ENCODE measurements at places on chromosomes 11 and 22. TPM values are rescaled to one million over a fixed set of nuclear protein-coding genes. Genes with fewer than 3 reads are reported as not detected.

DNA sequence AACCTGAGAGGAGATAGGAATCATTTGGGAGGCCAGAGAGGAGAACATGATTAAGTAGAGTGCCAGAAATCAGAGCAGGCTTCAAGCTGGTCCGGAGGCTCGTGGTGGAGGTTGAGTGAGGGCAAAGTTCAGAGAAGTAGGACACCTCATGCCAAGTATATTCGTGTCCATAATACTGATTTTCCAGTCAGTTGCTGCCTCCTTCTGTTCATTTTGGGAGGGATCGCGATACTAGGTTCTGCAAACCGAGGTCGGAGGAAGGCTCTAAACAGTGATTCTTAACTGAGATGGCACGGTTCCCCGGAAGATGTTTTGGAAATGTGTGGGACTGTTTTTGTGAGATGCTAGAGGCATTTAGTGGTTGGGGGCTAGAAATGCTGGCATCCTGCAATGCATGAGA, 13.6 kb upstream of the CD3E start:
- H3K4me3 ChIP-seq, result no peak overlapping the region
- no peak overlapping the region for H3K27ac ChIP-seq
- H3K4me1 ChIP-seq, result no peaks in the 10 kb centered on the region
- no peaks in the 10 kb centered on the region for H3K36me3 ChIP-seq

GRCh38 chr11:28086569-28086968, 21.4 kb downstream of the KIF18A start:
- no peak for DNase-seq
- no peaks in the 10 kb centered on the region for H3K27me3 ChIP-seq
- H3K27ac ChIP-seq, result no peak overlapping the region
- no peak overlapping the region for H3K4me3 ChIP-seq
- no peaks in the 10 kb centered on the region for H3K4me1 ChIP-seq
- H3K36me3 ChIP-seq, result no peaks in the 10 kb centered on the region

DNA sequence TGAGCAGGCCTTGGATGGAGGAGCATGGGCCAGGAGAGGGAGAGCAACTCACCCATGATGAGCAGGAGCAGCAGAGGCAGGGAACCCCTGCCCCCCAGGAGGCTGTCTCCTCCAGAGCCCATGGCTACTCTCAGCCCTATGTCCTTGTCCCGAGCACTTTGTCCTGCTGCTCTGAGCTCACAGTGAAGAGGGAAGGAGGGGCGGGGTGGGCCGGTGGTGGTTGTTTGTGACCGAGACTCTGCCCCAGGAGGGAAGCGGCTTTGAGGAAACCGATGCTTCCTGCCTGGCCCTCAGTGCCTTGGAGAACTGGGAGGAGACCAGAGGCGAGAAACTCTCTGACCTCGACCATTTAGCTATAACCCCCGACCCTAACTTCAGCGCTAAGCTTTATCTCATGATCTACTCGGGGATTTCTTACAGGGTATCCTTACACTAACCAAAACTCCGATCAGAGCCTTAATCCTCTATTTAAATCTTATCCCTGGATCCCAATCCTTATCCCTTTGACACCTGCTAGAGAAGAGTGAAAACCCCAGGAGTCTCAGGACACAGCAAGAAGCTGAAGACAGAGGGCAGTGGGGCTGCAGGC, at the start of gene ROBO4:
Gene ROBO4, minus strand, starts transcription at position 192 of the 589 bp plus-strand sequence. Its CDS starts 70 bp downstream, at position 122.
- peak within 1 kb of the TSS; percentile 69 for H3K4me3 ChIP-seq
- no peaks in the 10 kb centered on the region for H3K36me3 ChIP-seq
- peak; percentile 74 for DNase-seq
- peaks cover 89% of the 10 kb centered on the region for H3K4me1 ChIP-seq
- peak within 1 kb of the TSS; percentile 89 for H3K27ac ChIP-seq
- H3K27me3 ChIP-seq, result peaks cover 18% of the 10 kb centered on the region

DNA sequence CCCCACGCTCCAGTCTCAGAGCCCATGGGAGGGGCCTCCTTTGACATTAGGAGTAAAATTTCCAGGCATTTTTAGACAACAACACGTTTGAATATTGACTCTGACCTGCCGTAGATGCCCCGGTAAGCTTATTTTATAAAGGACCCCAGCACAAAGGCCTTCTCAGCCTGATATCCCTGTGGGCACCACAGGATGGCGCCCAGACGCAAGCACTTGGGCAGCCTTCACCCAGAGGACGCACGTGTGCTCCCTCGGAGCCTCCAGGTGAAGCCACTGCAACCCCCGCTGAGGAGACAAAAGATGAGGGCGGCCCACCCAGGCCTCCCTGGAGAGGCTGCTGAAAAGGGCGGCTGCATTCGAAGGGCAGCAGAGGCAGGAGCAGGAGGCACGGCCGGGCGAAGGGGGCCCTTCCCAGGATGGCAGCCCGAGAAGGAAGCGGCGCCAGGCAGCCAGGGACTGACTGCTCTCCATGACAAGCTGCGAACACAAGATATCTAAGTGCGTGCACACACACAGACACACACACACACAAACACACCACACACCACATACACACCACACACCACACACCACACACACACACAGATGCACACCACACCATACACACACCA, 15.2 kb upstream of the TH start:
- H3K4me1 ChIP-seq, result no peaks in the 10 kb centered on the region
- H3K4me3 ChIP-seq, result no peak overlapping the region
- H3K27ac ChIP-seq, result no peak overlapping the region
- H3K36me3 ChIP-seq, result no peaks in the 10 kb centered on the region
- DNase-seq, result no peak
- peaks cover 87% of the 10 kb centered on the region for H3K27me3 ChIP-seq

DNA sequence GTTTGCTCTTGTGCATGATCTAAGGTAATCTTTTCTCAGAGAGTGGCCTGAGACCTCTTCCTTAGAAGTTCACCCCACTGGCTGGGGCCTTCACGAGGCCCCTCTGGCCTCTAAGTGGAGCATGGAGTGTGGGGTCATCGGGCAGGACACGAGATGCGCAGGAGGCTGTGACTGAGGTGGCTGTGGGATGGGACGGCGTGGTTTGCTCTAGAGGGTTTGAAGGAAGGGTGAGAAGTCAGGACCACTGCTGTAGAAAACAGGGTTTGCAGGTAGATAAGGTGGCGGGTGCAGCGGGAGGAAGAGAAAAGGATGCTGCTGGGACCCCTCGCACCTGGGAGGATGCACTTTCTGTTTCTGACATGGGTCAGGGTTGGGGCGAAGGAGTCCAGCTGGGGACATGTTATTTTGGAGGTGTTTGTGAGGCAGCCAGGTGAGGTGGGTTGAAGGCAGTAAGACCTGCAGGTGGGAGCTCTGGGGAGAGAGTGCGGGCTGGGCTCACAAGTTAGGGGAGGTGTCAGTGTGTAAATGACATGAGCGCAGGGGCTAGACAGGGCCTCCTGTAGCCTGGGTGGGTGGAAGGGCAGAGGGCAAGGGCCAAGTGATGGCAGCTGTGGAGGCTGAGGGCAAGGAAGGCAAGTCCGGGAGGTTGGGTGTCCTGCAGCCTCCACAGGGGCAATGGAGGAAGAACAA, 62.5 kb downstream of the KCNQ1 start:
- no peaks in the 10 kb centered on the region for H3K36me3 ChIP-seq
- H3K27me3 ChIP-seq, result no peaks in the 10 kb centered on the region
- H3K4me1 ChIP-seq, result peaks cover 38% of the 10 kb centered on the region
- no peak overlapping the region for H3K4me3 ChIP-seq

- H3K27me3 ChIP-seq, result no peaks in the 10 kb centered on the region
- H3K27ac ChIP-seq, result no peak overlapping the region
- H3K4me1 ChIP-seq, result no peaks in the 10 kb centered on the region
- no peak for DNase-seq
Observed at GRCh38 chr11:92580908-92581307, 356.3 kb downstream of the FAT3 start.

- H3K4me1 ChIP-seq, result no peaks in the 10 kb centered on the region
- peaks cover 59% of the 10 kb centered on the region for H3K27me3 ChIP-seq
- no peaks in the 10 kb centered on the region for H3K36me3 ChIP-seq
- no peak for DNase-seq
- H3K27ac ChIP-seq, result no peak overlapping the region
- H3K4me3 ChIP-seq, result no peak overlapping the region
Observed at GRCh38 chr22:35113341-35113740, 47.4 kb downstream of the ISX start.

- peaks cover 19% of the 10 kb centered on the region for H3K4me1 ChIP-seq
- H3K27me3 ChIP-seq, result peaks cover 58% of the 10 kb centered on the region
- peak overlapping the region; percentile 77 for H3K27ac ChIP-seq
- H3K36me3 ChIP-seq, result no peaks in the 10 kb centered on the region
Observed at GRCh38 chr11:1639102-1639620, 9.6 kb downstream of the KRTAP5-5 start.

DNA sequence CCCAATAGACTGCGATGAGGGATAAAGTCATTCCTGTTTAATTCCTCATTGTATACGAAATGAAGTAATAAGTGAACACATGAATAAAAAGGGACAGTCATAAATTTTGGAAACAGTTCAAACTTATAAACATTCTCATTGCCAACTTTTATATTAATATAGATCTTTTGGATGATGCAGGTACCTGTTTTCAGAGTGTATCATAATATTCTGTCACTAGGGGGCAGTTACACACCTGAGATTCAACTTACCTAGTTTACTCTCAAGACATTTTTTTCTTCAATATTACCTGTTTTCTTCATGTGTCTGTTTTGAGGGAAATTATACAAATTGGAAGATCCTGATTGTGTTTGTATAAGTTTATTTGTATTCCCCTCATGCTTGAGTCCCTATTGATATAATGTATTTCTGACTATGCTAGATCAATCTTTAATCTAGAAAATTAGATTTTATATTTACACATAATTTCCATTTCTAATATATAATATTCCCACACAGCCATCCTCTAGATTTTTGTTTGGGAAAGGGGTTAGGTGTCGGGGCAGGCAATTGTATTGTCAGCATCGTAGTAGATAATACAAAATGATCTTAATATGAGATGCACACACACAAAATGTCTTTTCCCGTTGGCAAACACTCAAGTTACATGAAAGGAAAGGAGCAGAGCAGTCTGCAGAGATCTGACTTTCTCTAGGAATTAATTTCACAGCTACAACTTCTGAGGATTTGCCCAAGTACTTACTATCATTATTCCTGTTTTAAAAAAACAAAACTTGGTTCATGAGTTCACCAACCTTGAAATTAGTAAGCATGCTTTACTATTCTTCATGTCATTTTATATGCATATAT, 18.4 kb downstream of the FDX1 start:
- H3K27me3 ChIP-seq, result no peaks in the 10 kb centered on the region
- H3K27ac ChIP-seq, result no peak overlapping the region
- H3K4me3 ChIP-seq, result no peak overlapping the region
- no peaks in the 10 kb centered on the region for H3K36me3 ChIP-seq
- peaks cover 23% of the 10 kb centered on the region for H3K4me1 ChIP-seq
- DNase-seq, result no peak

DNA sequence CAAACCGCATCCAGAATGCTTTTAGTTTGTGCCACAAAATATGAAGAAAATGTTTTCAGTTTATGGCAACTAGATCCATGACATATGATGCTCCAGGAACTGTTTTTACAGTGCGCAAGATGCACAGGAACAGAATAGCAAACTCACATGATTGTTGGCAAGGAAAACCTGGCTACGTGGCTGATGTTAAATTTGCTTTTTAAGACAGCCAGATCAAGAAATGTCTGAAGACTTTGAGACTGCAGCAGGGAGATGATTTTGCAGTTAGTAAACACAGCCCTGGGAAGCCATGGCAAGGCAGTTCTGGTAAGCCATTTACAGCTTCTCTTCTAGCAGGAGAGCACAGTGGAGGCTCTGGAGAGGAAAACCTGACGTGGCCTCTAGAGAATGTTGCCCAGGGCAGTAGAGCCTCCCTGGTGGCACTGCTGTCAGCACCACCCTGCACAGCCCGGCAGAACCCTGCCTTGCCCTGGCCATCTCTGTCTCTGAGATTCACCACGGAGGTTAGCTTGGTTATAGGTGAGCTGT, 69.8 kb upstream of the TNRC6B start:
- DNase-seq, result no peak
- peak overlapping the region; percentile 63 for H3K27ac ChIP-seq
- no peaks in the 10 kb centered on the region for H3K27me3 ChIP-seq
- H3K4me1 ChIP-seq, result peaks cover 51% of the 10 kb centered on the region
- peak overlapping the region; percentile 49 for H3K4me3 ChIP-seq

- peaks cover 65% of the 10 kb centered on the region for H3K4me1 ChIP-seq
- H3K27me3 ChIP-seq, result no peaks in the 10 kb centered on the region
- H3K4me3 ChIP-seq, result no peak overlapping the region
- peak; percentile 36 for DNase-seq
Observed at GRCh38 chr11:11510939-11511338, 110.9 kb downstream of the GALNT18 start.

GRCh38 chr11:79308429-79308828, 132.4 kb downstream of the TENM4 start:
- no peak overlapping the region for H3K4me3 ChIP-seq
- H3K27ac ChIP-seq, result no peak overlapping the region
- H3K36me3 ChIP-seq, result no peaks in the 10 kb centered on the region
- H3K27me3 ChIP-seq, result peaks cover 25% of the 10 kb centered on the region
- no peaks in the 10 kb centered on the region for H3K4me1 ChIP-seq
- DNase-seq, result no peak

- no peak overlapping the region for H3K27ac ChIP-seq
- H3K36me3 ChIP-seq, result no peaks in the 10 kb centered on the region
- H3K4me1 ChIP-seq, result no peaks in the 10 kb centered on the region
- no peaks in the 10 kb centered on the region for H3K27me3 ChIP-seq
Observed at GRCh38 chr11:90392692-90393091, 169.8 kb upstream of the CHORDC1 start.

GRCh38 chr22:41507330-41508063, 36.8 kb downstream of the POLR3H start:
- no peak for DNase-seq
- H3K27ac ChIP-seq, result peak overlapping the region; percentile 92
- no peaks in the 10 kb centered on the region for H3K27me3 ChIP-seq
- peaks cover 83% of the 10 kb centered on the region for H3K36me3 ChIP-seq
- H3K4me3 ChIP-seq, result no peak overlapping the region
- H3K4me1 ChIP-seq, result peaks cover 100% of the 10 kb centered on the region

DNA sequence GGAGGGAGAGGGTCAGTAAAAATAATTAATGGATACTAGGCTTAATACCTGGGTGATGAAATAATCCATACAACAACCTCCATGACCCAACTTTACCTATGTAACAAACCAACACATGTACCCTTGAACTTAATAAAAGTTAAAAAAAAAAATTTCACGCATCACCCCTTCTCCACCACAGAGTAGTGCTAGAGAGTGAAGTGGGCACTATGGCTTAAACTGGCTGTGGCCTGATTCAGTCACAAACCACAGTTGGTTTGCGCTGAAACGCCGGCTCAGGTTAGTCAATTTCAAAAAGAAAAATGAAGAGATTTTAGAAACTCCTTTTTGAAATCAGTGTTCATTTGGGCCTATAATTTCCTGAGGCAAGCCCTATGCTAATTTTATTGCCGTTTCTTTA, 144.3 kb downstream of the TRPC6 start:
- H3K27ac ChIP-seq, result no peak overlapping the region
- H3K4me1 ChIP-seq, result peaks cover 30% of the 10 kb centered on the region
- H3K27me3 ChIP-seq, result no peaks in the 10 kb centered on the region

The TRPM5 gene
- total RNA-seq, result not detected

The IL18BP gene
- total RNA-seq, result 4.9 TPM

The MS4A8 gene
- not detected for total RNA-seq

The ANO5 gene
- 79.7 TPM for total RNA-seq

The CRYBB3 gene
- total RNA-seq, result not detected

The PGA5 gene
- not detected for total RNA-seq

The HTR3A gene
- not detected for total RNA-seq

The SLC37A2 gene
- total RNA-seq, result 2.4 TPM

Data from left ventricle myocardium inferior (tissue), 1 donor.